Cortex of kidney (tissue), 1 donor: ENCODE measurements at places on chromosomes 1 and 21.

DNA sequence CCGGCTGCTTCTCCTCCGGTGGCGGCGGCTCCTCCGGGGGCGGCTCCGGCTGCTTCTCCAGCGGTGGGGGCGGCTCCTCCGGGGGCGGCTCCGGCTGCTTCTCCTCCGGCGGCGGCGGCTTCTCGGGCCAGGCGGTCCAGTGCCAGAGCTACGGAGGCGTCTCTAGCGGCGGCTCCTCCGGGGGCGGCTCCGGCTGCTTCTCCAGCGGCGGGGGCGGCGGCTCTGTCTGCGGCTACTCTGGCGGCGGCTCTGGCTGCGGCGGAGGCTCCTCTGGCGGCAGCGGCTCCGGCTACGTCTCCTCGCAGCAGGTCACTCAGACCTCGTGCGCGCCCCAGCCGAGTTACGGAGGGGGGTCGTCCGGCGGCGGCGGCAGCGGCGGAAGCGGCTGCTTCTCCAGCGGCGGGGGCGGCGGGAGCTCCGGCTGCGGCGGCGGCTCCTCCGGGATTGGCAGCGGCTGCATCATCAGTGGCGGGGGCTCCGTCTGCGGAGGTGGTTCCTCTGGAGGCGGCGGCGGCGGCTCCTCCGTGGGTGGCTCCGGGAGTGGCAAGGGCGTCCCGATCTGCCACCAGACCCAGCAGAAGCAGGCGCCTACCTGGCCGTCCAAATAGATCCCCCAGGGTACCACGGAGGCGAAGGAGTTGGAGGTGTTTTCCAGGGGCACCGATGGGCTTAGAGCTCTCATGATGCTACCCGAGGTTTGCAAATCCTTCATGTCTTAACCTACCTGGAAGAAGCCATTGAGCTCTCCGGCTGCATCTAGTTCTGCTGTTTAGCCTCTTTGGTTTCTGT, 2.0 kb downstream of the LORICRIN start:
- DNase-seq: no peak

DNA sequence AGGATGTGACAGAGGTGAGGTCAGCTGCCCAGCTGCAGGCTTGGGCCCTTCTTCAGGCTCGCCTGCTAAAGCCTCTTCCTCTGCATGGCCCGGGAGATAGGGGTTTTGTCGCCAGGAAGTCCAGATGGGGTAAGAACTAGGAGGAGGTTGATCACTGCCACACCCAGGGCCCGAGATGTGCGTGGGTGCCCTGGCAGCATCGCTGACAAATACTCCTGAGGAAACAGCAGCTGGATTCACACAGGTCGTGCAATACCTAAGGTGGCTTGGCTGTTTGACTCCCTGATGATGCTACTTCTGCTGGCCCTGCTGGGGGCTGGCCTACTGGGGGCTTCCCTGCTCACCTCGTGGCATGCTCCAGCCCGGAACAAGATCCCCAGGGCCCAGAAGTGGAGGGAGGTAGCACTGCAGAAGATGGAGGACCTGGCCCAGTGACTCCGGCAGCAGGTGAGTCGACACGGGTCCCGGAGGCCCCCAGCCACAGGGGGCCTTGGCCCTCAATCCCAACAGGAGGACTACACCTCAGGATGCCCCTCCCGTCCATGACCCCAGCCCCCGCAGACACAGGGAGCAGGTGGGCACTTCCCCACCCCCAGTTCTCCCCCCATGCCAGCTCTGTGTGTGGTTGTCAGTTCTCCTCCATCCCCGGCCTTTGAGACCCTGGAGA, 29.6 kb downstream of the FAAH start:
- DNase-seq: no peak

DNA sequence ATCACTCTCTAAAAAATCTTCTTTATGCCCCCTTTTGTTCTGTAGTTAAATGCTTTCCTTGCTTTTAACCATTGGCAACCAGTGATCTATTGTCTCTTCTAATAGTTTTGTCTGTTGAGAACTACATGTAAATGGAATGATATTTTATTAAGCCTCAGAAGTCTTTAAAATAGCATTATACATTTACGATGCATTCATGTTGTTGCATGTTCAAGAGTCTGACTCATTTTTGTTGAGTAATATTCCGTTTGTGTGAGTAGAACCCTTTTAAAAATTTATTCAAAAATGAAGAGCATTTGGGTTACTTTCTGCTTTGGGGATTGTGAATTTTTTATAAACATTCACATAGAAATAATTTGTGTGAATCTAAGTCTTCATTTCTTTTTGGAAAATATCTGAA, 1352.9 kb downstream of the NCAM2 start:
- no peak for DNase-seq

- no peak for DNase-seq
Observed at GRCh38 chr1:41526956-41527561, 42.6 kb upstream of the EDN2 start.

- no peak for DNase-seq
Observed at GRCh38 chr1:33331444-33332356, 10.8 kb upstream of the A3GALT2 start.

DNA sequence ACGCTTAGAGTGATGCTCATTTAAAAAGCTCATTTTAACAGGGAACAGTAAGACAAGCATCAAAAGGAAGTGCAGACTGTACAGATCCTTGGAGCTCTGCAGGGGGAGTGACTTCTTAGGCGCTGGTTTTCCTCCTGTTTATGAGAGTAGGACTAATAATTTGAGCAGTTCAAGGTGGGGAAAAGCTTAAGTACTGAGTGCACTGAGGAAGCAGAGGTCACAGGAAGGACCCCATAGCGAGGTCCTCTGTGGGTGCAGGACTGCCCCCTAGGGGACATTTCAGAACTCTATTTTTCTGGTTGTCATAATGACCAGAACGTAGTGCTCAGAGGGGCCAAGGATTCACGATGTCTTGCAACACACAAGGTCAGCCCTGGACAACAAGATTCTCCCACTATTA, 112.1 kb downstream of the HLCS start:
- no peak for DNase-seq

DNA sequence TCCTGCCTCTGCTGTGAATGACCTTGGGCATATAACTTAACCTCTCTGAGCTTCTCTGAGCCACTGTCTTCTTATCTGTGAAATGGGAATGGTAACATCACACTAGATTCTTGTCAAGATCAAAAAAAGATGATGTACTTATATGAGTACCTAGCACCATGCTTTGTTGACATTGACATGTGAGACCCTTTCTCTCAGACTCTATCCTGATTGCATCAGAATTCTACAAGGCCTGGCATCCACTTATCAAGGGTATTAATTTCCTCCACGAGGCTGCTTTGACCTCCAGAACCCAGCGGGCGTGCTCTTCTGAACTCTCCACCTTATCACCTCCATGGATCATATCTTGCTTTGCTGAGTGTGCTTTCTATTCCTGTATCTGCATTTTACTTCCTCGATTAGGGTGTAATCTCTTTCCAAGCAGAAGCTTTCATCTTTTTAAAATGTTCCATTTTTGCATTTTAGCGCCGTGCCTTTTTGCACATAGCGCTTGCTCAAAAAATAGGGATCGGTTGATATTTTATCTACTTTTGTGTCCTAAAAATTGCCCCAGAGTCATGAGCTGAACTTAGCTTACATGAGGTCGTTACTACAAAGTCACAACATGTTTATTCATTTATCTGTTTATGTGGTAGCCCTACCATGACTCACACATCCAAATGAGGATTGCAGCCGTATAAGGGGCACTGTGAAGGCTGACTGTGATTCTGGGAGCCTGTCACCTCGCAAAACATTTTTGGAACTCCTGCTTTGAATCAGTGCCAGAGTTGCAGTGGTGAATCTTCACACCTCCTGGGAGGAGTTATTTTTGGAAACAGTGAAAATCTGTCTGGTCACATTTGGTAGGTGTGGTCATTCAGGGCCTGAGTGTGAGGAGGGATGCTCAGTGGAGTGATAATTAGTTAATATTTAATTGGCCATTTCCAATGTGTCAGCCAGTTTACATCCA, 63.2 kb downstream of the IER5 start:
- DNase-seq: no peak

DNA sequence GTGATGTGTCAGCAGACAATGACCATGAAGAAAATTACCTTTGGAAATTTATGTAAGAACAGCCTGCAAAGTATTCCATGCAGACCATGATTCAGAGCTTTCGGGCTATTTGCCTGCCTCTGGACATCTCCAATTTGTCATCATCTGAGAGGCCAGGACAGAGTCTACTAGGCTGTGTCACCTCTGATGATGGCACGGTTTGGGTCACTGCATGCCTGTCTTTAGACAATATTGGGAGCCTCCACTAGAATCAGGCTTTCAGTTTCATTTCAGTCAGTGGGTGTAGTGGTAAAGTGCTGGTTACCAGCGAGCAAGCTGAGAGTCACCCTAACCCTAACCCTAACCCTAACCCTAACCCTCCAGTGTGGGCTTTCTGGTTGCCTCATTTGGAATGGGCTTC, 80.8 kb downstream of the KCNJ6 start:
- no peak for DNase-seq

DNA sequence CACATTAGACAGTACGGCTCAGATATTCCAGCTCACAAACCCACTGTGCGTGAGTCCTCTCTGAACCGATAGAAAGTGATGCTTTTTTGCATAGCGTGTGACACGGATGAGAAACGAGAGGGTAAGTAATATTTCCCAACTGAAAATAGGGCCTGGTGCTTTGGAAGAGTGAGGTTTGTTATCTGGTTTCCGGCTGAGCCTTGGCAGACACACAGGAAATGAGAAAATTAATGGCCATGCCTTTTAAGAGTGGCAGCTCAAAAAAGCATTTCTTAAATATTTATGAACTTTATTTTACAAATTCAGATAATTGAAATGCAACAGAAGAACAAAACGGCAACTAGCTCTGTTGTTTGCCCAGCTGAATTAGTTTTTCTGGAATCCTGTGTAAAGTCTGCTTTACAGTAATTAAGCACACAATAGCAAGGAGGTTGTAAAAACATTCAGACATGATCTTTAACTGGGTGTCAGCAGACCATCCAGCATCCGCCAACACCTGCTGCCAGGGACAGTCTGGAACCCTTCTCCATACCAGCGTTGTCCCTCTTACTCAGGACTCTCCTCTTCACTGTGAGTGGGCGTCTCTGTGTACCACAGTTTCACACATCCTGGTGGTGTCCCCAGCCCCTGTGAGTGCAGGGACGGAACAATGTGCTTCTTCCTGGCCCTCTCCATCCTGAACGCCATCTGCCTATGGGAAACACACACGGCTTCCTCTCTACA, 155.4 kb downstream of the PGBD5 start:
- no peak for DNase-seq

GRCh38 chr1:89598450-89599331, 34.2 kb upstream of the LRRC8C start:
- no peak for DNase-seq

- DNase-seq: no peak
Observed at GRCh38 chr21:31408301-31409088, 64.4 kb upstream of the TIAM1 start.

DNA sequence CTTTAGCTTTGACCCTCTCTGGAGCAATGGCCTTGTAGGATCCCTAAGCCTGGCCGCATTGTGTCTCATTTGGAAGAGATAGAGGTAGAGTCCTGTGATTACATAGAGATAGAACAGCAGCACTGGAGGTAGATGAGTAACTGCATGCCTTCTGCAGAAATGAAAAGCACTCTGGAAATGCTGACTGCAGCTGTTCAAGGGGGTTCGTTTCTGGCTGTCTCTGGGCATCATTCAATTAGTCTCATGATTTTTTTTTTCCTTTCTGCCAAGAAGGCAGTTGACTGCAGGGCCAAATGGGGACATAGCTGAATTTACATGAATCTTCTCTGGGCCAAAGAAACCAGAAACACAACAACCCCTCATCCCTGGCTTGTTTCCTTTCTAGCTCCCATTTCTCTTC, 28.1 kb upstream of the SNX27 start:
- no peak for DNase-seq

GRCh38 chr1:74775735-74776134, 42.8 kb downstream of the TYW3 start:
- DNase-seq: no peak

GRCh38 chr1:31529999-31530684, 46.2 kb upstream of the TINAGL1 start:
- DNase-seq: no peak

DNA sequence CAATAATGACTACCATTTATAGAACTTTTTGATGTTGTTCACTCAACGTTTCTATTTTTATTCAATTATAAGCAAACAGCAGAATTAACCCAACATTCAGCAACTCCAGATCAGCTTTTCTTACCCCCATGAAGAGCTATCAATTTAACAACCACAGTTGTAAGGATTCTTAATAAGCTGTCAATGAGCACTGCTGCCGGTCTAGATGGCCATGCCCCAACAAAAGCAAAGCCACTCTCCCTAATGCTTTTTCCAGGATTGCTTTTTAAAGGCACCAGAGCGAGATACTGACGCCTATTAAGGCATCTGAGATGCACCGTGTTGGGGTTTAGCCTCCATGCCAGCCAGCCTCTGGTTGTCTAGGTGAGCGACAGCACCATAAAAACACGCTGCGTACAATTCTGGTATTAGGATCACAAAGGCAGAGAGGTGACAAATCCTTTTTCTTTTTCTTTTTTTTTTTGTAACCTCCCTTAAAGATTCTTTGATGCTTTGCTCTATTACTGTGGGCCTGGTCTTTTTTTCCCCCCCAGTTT, 39.5 kb downstream of the PTPRC start:
- no peak for DNase-seq
